ENCODE measurements at places on chromosomes 4 and X.

GRCh38 chr4:121873604-121874003 lies 3.3 kb upstream of the BBS7 start:
- DNase-seq, result no peak

- no peak for DNase-seq
Measured at GRCh38 chrX:9853307-9853706, 67.1 kb downstream of the SHROOM2 start.

DNA sequence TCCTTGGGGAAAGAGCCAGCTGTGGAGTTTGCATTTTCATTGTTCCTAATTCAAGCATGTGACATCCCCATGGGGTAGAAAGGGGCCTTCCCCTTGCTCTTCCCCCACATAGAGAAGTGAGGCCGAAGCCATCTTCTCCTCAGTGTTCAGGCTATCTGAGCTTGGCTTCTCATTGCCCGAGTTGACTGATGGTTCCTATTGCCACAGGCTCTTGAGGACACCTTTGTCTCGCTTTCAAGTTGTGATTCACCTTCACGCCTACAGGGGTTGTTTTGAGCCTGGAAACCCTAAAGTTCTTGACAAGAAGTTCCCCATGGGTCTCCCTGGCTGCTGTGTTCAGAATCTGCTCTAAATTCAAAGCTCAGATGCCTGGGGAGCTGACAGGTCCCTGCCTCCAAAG lies 25.0 kb downstream of the CCNQ start:
- no peak for DNase-seq

GRCh38 chrX:153766098-153766817 lies 2.2 kb downstream of the PLXNB3 start:
- DNase-seq, result peak; percentile 49

- no peak for DNase-seq
Measured at GRCh38 chr4:18138076-18138665, 116.6 kb upstream of the LCORL start.

DNA sequence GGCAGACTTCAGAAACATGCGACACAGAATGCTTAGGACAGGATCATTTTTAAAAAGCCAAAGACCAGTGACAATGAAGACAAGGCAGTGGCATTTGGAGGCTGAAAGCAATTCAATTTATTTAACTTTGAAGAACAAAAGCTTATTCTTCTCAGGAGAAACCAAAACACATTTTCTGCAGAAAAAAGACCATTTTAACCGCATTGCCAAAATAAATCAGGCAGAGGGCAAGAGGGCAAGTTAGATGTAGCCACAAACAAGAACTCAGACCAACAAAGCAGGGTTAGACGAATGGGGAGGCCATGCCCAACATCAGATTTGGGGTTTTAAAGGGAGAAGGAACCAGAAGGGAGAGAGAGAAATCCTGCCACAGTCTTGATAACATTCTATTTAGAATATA lies 58.9 kb downstream of the RELL1 start:
- no peak for DNase-seq

- DNase-seq, result no peak
Measured at GRCh38 chr4:52586069-52586468, 73.0 kb downstream of the USP46 start.

DNA sequence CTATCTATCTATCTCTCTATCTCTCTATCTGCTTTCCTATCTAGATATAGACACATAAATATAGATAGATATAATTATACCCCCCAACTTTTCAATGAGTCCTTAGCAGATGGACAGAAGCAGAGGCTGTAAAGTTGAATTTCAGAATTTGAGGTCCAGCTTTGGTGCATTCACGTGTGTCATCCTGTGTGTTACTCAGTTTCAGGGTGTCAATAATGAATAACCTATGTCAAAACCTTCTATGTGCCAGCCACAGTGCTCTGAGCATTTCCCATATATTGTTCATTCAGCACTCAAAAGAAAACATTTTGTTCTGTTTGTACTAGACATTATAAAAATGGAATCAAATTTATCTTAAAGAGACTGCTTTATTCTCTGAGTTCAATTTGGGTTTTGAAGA lies 310.0 kb downstream of the ARHGAP24 start:
- DNase-seq, result no peak

GRCh38 chrX:125202591-125203248 lies 117.0 kb upstream of the TEX13C start:
- no peak for DNase-seq

GRCh38 chr4:15021946-15022345 lies 19.7 kb downstream of the CPEB2 start:
- no peak for DNase-seq

All from suppressor macrophage (primary cell).